ENCODE measurements at places on chromosomes 11 and 22.

GRCh38 chr22:30680991-30681770 lies 13.5 kb upstream of the OSBP2 start:
- no peaks in the 10 kb centered on the region for H3K4me1 ChIP-seq
- no peaks in the 10 kb centered on the region for H3K27me3 ChIP-seq
- no peaks in the 10 kb centered on the region for H3K36me3 ChIP-seq

DNA sequence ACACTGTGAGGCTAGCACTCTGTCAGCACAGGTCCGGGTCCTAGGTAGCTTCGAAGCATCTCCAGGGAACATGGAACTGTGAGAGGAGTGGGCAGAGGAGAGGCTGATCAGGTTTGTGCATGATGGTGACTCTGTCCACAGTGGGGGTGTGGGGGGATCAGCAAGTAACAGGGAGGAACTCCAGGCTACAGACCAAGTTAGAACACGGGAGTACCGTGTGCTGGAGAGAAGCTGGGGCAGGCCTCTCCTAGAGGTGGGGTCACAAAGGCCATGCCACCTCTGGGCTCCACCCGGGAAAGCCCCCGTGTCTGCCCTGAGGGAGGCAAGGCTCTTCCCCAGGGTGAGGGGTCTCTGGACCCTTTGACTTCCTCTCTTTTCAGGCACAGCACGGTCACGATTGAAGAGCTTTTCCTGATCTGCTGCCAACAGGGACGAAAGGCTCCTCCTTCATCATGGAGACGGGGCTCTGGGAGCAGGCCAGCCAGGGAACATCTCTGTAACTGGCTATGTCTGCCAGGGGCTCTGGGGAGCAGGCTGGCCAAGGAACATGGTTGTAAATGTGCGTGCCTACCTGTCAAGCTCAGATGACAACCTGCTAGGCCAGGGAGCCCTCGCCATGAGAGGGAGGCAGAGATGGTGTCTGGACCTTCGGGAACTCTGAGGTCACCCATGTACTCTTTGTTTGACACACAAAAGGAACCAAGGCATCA lies 1476.1 kb downstream of the BRD1 start:
- no peaks in the 10 kb centered on the region for H3K4me1 ChIP-seq
- H3K27ac ChIP-seq = no peak overlapping the region
- no peak overlapping the region for H3K4me3 ChIP-seq
- H3K27me3 ChIP-seq = no peaks in the 10 kb centered on the region
- no peak for DNase-seq
- no peaks in the 10 kb centered on the region for H3K36me3 ChIP-seq

DNA sequence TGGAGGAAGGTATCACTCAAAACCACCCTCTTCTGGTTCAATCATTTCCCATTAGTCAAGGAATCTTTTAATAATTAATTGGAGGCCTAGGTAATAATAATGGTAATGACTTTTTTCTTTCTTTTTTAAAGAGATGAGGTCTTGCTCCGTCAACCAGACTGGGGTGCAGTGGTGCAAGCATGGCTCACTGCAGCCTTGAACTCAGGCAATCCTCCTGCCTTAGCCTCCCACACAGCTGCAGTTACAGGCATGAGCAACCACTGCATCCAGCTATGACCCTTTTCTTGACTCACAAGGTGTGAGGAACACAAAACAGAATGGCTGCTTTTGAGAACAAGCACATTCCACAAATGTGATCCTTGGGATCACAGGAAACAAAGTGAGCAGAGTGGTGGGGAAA lies 3.6 kb downstream of the POLDIP3 start:
- peak overlapping the region; percentile 72 for H3K27ac ChIP-seq
- no peak overlapping the region for H3K4me3 ChIP-seq
- no peaks in the 10 kb centered on the region for H3K27me3 ChIP-seq
- DNase-seq = no peak
- H3K4me1 ChIP-seq = peaks cover 65% of the 10 kb centered on the region

GRCh38 chr11:19546325-19546724 lies 166.3 kb upstream of the NAV2 start:
- no peak overlapping the region for H3K4me3 ChIP-seq
- no peaks in the 10 kb centered on the region for H3K27me3 ChIP-seq
- no peaks in the 10 kb centered on the region for H3K4me1 ChIP-seq
- no peak for DNase-seq
- H3K27ac ChIP-seq = no peak overlapping the region
- no peaks in the 10 kb centered on the region for H3K36me3 ChIP-seq

DNA sequence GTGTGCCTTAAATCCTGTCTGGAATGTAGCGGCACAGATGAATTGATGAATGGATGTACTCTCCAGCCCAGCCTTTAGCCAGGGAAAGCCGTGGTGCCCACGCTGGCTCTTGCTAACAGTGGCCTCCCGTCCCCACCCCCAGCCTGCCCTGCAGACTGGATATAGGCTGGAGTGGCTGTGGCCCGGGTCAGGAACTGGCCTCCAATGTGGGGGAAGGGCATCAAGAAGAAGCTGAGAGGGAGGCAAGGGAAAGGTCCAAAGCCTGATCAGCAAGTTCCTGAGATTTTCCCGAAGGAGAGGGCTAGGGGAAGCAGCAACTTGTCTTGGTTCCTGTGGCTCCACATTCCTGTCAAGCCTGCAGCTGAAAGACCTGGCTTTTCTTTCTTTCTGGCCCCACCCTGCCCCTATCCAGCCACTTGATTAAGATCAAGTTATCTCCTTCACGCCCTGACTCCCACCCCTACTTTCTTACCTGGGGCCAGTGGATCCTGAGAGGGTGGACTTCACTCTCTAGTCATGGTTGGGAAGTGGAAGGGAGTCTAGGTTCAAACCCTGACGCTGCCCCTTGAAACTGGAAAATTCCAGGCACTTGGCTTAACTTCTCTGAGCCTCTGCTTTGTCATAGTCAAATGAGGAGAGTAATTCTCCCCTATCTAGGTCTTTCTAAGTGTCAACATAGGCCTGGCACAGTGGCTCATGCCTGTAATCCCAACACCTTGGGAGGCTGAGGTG lies 11.0 kb upstream of the MICALL1 start:
- H3K4me1 ChIP-seq = peaks cover 59% of the 10 kb centered on the region
- no peaks in the 10 kb centered on the region for H3K27me3 ChIP-seq
- H3K27ac ChIP-seq = peak overlapping the region; percentile 24
- no peak for DNase-seq
- H3K36me3 ChIP-seq = peaks cover 15% of the 10 kb centered on the region

DNA sequence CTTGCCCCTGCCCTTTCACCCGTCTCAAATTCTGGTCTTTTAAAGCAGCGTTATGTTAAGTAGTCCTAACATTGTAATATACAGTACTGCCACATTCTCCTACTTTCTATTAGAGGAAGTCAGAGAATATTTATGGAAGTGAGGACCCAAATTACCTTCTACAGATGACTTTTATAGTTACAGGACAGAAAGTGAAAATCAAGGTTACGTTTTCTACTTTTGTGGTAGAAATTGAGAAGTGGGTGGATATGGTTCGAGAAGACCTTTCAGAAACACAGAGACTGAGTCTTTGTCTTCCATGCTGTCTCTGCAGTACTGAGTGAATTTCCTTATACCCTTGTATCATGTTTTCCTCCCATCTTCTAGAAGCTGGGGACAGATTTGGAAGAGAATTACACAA lies 17.1 kb downstream of the SC5D start:
- H3K36me3 ChIP-seq = peaks cover 38% of the 10 kb centered on the region
- H3K4me1 ChIP-seq = no peaks in the 10 kb centered on the region
- no peak for DNase-seq
- no peak overlapping the region for H3K4me3 ChIP-seq

DNA sequence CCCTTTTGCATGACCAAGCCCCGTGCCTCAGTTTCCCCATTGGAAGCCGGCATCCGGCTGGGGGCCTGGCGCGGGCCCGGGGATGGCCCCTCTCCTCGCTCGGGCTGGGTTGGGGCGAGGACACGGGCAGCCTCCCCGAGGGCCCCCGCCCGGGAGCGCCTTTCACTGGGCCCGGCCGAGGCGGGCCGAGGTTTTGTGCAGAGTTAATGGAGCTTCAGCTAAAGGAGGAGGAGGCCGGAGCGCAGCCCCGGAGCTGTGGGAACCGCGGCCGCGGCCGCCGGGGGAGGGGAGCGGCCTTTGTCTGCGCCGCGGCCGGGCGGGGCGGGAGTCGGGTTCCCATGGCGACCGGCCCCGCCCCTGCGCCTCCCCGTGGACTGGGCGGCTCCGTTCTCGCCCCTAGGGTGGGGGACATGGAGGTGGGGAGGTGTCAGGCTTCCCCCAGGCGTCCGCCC lies 1.4 kb upstream of the MAPK11 start:
- H3K27ac ChIP-seq = peak overlapping the region; percentile 64
- H3K4me1 ChIP-seq = peaks cover 49% of the 10 kb centered on the region
- peak overlapping the region; percentile 62 for H3K4me3 ChIP-seq
- peaks cover 3% of the 10 kb centered on the region for H3K27me3 ChIP-seq
- DNase-seq = no peak

DNA sequence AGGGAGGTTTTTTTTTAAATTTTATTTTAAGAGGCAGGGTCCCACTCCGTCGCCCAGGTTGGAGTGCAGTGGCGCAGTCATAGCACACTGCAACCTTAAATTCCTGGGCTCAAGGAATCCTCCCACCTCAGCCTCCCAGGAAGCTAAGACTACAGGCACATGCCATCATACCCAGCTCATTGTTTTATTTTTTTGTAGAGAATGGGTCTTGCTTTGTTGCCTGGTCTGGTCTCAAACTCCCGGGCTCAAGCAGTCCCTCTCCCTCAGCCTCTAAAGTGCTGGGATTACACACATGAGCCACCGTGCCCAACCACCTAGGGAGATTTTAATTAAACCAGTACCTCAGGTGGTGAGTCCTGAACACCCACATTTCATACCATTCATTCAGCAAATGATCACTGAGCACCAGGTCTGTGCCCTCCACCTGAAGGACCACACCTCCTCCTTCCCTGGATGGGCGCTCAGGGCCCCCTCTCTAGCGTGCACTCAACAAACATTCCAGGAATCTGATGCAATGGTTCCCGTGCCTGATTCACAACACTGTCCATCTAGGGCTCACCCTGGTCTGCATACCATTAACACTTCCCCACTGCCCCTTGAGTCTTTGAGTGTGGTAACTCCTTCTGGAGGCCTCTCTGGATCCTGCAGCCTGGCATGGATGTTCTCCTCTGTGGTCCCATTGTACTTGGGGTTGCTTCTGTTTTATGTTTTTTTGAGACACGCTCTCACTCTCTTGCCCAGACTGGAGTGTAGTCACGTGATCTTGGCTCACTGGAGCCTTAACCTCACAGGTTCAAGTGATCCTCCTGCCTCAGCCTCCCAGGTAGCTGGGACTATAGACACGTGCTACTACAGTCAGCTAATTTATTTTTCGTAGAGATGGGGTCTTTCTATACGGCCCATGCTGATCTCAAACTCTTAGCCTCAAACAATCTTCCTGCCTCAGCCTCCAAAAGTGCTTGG lies 9.6 kb upstream of the MYH9 start:
- DNase-seq = peak; percentile 46
- no peak overlapping the region for H3K4me3 ChIP-seq
- no peaks in the 10 kb centered on the region for H3K36me3 ChIP-seq
- H3K4me1 ChIP-seq = peaks cover 47% of the 10 kb centered on the region

DNA sequence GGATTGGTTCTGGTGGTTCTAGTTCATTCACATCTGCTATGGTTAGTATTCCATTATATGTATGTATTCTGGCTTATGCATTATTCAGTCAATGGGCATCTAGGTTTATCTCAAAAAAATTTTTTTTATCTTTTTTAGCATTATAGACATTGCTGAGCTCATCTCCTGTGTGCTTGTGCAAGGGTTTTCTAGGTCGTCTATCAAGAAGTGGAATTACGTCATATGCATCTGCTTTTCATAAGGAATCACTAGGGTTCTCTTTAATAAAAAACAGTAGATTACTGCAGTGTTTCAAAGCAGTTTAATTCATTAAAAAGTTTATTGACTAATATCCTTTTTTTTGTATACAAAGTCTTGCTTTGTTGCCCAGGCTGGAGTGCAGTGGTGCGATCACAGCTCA lies 21.3 kb downstream of the TBC1D22A start:
- H3K4me1 ChIP-seq = peaks cover 7% of the 10 kb centered on the region
- H3K36me3 ChIP-seq = no peaks in the 10 kb centered on the region
- no peak overlapping the region for H3K27ac ChIP-seq

DNA sequence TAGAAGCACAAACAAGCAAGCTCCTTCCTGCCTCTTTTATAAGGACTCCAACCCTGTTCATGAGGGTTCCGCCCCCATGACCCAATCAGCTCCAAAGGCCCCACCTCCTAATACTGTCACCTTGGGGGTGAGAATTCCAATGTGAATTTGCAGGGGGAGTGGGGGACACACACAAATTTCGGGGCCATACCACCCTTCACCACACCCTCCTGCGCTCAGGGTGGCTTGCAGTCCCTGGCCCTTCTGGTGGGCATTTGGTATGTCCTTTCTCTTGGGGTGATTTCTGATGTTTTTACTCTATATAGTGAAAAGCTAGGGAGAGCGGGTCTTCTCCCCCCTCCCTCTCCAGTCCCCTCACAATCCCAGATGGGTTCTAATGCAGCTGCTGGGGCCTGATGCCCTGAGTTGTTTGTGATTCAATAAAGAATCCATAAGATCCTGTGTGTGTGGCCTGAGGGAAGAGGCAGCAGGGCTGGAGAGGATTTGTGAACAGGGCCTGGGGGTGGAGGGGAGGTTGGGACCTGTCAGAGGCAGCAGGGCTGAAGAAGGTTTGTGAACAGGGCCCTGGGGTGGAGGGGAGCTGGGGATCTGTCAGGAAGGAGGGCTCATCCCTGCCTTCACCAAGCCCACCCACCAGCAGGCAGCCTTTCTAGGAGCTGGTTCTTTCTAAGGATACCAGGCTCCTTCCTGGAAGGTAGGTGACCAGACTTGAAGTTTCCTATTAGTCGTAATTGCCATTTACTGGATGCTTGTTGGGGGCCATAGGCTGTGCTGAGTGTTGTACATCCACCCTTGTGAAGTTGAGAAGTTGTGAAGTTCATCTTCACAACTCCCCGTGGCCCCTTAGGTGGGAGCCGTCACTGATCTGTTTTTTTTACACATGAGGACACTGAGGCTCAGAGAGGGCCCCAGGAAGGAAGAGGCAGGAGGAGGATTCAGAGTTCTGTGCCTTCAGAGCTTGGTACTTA lies 7.9 kb downstream of the SLC35C1 start:
- no peak overlapping the region for H3K4me3 ChIP-seq
- DNase-seq = no peak
- no peak overlapping the region for H3K27ac ChIP-seq
- H3K36me3 ChIP-seq = peaks cover 46% of the 10 kb centered on the region
